Activated gamma-delta T cell (primary cell): ENCODE measurements at places on chromosomes 7 and 10.

DNA sequence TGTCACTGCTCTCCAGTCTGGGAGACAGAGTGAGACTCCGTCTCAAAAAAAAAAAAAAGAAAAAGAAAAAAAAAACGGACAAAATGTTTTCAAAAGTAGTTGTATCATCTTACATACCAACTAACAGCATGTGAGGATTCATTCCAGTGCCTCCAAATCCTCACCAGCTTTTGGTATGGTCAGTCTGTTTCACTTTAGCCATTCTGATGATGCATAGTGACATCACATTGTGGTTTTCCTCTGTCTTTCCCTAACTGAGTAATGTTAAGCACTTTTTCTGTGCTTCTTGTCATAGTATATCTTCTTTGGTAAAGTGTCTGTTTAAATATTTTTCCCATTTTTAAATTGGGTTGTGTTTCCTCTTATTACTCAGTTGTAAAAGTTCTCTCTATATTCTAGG lies 251.4 kb upstream of the CTBP2 start:
- DNase-seq: no peak

GRCh38 chr10:96538683-96539082 lies 25.0 kb upstream of the TLL2 start:
- DNase-seq: no peak

DNA sequence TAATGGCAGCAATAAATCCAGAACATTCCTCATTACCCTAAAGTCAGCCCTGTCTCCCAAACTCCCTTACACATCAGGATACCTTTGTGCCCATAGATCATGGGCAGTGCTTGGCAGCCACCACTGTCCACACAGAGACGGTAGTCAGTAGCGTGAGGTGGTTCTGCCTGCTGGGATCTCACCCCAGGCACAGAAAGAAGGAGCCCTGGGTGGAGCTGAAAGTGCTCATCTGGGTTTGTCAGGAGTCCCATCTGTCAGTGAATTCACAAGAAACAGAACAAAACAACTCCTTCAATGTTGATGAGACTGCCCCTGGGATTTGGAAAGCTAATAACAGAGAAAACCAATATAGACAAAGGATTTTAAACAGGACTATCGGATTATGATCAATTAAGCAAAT lies 90.2 kb upstream of the PRSS58 start:
- DNase-seq: no peak

- no peak for DNase-seq
These were observed 2.0 kb upstream of the AOAH start for GRCh38 chr7:36726311-36726710.

DNA sequence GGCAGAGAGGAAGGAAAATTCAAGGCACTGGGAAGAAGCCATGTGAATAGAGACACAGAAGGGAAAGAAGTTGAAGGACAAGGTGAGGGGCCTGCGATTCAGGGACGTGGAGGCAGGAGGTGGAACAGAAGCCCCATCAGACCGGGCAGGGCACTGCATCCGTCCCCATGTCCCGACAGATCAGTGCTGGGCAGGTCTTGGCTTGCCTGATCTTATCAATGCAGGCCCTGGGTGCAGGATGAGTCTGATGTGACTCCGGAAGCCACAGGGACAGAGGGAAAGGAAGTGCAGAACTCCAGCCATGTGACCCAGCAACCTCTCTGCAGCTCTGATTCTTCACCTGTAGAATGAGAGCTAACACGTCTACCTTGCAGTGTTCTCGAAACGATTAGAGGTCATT lies 136.2 kb upstream of the CTBP2 start:
- DNase-seq: no peak

DNA sequence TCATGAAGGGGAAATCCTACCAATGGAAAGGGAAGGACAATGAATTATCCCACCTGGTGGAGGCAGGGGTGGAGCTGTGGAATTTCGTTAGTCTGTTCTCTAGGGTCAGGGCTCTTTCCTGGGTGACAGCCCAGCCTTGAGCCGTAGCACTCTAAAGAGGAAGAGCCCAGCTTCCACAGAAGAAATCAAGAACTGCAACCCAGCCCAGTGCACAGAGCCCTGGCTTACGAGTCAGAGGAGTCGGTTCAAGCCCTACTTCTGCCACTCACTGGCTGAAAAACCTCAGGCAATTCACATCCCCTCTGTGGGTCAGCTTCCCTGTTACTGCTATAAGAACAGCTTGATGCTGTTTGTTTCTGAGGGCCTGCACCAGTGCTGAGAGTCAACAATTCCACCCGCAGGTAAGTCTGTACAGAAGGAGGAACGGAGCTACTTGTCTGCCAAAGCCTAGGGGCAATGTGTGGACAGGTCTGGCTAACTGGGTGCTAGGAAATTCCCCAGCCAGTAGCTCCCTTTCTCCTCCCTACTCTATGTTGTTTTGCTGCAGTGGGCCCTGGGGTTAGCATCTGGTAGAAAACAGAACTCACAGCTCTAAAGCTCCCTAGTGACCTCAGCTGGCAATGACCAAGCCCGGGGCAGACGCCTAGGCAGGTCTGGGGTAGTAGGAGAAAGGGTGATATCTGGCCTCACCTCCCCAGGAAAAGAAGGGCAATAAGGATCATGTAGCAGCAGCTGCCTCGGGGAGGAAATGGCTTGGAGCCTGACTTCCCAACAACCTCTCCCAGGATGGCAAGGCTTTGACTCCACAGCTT lies 3.3 kb downstream of the AVPI1 start:
- DNase-seq: no peak

DNA sequence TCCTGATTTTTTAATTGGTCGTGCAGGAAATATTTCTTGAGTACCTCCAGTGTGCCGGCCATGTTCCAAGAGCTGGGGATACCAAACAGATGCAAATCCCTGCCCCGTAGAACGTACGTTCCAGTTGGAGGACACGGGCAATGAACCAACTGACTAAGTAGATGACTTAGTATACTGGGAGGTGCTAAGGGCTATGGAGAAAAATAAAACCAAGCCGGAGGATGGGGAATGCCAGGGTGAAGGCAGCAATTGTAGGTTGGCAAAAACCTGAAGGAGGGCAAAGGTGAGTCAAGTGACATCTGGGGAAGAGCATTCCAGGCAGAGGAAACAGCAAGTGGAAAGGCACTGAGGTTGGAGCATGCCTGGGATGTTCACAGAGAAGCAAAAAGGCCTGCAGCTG lies 6.8 kb upstream of the VSIR start:
- no peak for DNase-seq

GRCh38 chr10:3786295-3787015 lies 1.4 kb upstream of the KLF6 start:
- DNase-seq: no peak

DNA sequence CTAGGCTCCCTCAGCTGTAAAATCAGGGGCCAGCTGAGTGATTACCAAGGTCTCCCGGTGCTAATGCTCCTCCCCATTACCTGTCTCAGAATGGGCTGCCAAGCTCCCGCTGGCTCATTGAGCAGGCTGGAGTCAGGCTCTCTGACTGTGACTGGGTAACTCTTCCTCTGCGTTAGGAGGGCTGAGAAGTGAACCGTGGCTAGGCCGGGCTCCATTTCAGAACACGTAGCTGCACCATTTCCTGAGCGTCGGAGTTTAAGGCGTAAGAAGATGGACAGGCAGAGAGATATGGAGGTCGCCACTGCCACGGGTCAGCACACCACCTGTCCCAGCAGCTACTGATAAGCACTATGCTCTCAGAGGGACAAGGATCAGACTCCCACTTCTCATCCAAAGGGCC lies 250.3 kb downstream of the TCERG1L start:
- no peak for DNase-seq
